Activated CD8-positive, alpha-beta memory T cell treated with anti-CD3 and anti-CD28 coated beads for 24 hours (primary cell): ENCODE measurements at places on chromosomes 16 and 17.

DNA sequence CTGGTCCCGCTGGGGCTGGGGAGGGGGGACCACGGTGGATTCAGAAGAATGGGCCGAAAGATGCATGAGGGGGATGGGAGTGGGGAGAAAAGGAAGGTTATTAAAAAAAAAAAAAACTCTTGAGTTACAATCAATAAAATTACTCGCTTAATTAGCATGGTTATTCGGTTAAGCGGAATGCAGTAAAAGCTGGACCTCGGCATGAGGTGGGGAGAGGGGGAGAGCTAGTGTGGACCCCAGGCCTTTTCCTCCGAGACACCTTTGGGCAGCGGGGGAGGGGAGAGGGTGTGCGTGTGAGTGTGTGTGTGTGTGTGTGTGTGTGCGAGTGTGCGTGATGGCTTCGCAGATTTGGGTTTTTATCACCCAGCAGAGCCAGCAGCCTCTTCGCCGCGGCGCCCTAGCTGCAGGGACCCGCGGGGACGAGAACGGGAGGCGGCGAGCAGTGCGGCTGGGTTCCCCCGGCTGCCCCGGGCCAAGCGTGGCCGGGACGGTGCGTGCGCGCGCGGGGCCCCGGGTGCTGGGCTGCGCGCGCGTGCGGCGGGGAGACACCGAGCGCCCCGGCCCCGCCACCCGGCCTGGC is 3.7 kb downstream of the BAHCC1 start:
- DNase-seq = no peak

- no peak for DNase-seq
These were observed 60.4 kb downstream of the PIPOX start for GRCh38 chr17:29103341-29103740.

GRCh38 chr17:28046034-28046825 is 3.8 kb downstream of the NLK start:
- DNase-seq = no peak

GRCh38 chr16:24336491-24336890 is 80.4 kb downstream of the CACNG3 start:
- no peak for DNase-seq
